ENCODE measurements at places on chromosomes 7 and 10.

- no peak for DNase-seq
These were observed 132.4 kb downstream of the FAM53B start for GRCh38 chr10:124611738-124612137.

- peak; percentile 33 for DNase-seq
These were observed 124.2 kb upstream of the ZNF746 start for GRCh38 chr7:149621776-149622175.

DNA sequence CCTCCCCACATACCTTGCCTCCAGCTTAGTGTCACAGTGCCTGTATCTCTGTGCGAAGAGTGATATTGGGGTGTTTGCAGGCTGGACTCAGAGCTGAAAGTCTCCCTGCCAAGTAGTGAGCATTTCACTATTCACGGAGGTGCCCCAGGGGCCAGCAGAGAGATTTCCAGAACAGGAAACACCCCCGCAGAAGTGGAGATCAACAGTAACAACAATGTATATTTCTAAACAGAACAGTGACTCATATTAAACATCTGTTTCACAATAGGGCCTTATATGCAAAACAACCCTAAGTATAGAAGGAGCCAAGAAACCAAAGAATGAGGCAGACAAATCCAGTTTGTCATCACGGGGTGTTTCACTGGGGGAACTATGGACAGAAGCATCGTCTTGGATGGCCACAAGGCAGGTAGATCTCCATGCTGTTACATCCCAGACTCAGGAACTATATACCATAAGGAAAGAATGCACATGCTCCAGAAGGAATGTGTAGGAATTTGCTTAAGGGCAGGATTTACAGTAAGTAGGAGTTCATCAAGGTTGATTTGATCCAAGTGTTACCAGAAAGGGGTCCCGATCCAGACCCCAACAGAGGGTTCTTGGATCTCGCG is 29.3 kb upstream of the CCL24 start:
- peak; percentile 50 for DNase-seq

DNA sequence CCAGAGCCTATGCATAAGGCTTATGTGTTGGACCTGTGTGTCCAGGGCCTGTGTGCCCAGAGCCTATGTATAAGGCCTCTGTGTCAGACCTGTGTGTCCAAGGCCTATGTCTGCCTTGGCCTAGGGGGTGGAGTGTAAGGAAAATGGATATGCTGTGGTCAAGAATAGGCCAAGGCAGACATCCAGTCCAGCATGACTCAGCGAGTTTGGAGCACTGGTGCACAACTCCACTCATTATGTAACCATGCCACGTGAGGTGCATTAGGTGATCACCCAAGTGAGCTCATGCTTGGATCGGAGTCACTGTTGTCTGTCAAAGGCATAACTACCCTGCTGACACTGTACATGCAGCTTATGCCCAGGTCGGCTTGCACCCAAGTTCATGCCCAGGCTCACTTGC is 238.9 kb downstream of the CACNA2D1 start:
- no peak for DNase-seq

DNA sequence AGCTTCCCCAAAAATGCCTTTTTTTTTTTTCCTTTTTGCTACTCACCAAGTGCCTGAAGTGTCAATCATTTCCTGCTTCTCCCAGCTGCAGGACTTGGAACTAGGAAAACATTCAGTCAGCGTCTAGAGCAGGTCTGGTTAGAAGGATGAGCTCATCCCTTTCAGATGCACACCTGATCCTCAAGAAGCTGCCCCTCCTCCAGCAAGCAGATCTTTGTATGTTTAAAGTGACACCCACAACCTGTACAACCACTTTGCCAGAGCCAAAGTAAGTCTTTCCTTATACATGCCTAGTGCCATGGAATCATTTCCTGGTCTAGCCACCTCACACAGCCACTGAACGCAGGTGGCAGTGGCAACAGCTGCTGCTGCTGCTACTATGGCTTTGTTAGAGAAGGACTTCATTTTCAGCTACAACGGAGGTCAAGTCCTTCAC is 10.4 kb upstream of the USP54 start:
- DNase-seq = no peak

GRCh38 chr7:134724606-134725005 is 54.8 kb upstream of the CALD1 start:
- DNase-seq = no peak

- no peak for DNase-seq
These were observed 636.5 kb downstream of the GALNT17 start for GRCh38 chr7:71768450-71768849.

DNA sequence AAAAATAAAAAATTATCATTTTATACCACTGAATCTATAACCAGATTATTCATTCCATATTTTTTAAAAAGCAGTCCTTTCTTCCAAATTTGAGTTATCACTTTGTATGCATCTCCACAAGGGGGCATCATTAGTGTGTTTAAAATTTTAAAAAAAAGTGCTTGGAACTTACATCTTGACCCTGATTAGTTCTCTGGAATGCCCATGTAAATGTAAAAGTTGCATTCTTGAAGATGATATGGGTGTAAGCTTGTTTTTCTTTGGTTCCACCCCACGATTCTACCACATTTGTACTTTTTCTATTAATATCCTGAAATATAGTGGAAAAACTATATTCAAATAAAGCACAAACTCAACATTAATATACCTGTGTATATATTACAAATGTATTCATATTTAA is 144.9 kb downstream of the ELAPOR2 start:
- no peak for DNase-seq

DNA sequence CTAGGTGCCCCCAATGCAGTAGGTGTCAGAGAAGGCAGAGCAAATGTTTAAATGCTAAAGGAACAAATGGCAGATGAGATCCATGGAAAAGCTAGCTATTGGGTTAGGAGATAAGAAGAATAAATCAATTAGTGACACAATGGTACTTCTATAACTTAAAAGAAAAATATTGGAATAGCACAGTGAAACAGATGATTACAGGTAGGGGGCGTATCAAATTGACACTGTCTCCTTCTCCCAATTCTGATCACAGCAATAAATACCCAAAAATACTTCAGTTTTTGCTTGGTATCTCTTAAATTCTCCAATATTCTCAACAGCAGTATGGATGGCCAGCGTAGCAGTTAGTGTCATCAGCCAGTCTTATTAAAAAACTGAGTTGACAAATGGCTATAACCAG is 5.2 kb downstream of the FRA10AC1 start:
- DNase-seq = no peak

DNA sequence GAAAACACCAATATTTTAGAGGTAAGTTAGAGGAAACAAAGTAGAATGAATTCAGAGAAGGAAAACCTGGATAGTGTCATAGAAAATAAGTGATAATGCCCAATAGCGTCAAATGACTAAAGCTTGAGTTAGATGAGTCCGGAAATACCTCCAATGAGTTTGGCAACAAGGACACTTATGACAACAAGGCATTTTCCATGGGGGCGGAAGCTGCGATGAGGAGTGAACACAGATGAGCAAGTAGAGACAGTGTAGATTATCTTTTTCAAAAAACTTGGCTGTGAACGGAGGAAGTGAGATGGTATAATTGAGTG is 383 bp upstream of the R3HCC1L start:
- no peak for DNase-seq

GRCh38 chr10:78455811-78456210 is 422.1 kb downstream of the RPS24 start:
- DNase-seq = no peak

DNA sequence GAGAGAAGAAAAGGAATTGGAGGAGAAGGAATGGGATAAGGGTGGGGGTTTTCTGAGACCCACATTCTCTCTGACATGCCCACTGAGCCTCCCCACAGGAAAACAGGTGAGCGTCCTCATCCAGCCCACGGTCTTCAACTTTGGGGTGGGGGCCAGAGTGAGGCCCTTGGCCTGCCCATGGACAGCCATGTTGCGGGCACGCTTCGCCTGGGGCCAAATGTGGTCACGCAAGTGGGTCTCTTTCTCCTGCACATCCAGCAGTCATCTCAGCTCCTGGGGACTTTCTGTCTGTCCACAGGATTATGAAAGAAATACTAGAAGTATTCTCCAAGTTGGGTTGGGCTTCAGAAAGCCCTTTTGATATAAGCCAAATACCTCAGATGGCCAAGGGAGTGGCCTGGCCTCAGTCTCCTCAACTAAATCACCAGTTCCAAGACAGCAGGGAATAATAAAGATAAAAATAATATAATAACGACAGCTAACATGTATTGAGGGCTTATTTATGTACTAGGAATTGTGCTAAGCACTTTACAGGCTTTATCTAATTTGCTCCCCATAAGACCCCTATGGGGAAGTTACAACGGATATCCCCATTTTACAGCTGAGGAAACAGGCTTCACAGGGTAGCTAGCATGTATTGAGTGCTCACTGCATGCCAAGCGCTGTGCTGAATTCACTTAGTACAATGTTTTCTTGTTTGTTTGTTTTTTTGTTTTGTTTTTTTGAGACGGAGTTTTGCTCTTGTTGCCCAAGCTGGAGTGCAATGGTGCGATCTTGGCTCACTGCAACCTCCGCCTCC is 57.2 kb upstream of the LBX1 start:
- DNase-seq = no peak

DNA sequence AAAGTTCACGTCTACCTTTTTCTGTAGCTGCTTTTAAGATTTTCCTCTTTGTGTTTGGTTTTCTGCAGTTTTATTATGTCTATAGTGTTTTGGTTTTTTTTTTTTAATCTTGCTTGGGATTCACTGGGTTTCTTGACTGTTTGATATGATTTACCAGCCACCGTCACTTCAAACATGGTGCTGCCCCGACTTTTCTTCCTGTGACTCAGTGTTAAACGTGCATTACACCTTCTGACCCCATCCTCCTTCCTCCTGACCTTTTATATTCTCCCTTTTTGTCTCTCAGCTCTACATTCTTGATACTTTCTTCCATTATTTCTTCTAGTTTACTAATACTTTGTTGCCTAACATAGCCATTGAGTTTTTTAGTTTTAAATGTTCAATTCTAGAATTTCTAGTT is 61.5 kb downstream of the GNA12 start:
- DNase-seq = no peak

GRCh38 chr10:21043044-21043443 is 145.9 kb upstream of the NEBL start:
- no peak for DNase-seq

DNA sequence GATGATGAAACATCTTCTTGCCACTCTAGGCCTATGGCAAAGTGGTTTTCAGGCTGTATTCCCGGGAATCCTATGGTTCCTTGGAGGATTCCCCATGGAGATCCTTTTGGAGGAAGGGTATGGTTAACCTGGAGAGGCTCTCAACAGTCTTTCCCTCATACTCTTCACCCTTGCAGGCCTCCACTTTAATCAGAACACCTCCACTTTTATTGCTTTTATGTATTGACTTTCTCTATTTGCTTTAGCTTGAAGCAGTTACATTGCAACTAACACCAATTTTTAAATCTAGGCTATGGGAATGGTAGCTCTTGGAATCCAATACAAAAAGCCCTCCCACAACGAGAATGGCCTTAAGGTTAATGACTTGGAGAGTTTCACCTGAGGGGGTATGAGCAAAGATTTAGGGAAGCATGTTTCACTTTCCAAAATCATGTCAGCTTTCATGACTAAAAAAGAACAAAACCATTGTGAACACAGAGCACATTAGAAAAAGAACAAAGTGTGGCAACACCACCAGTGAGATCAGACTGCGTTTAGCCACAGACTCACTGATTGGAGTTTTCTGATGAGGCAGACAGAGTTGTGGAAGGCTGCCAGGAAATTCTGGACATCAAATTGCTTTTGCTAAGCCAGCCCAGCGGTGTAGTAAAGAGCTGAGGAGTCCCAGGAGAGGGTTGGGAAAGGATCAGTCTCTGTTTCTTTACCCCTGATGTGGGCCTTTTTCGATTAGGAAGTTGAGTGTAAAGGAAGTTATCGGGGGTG is 130.4 kb upstream of the BMPER start:
- no peak for DNase-seq

- no peak for DNase-seq
These were observed 269.1 kb upstream of the GLI3 start for GRCh38 chr7:42506097-42506496.

- DNase-seq = no peak
These were observed 211.7 kb upstream of the KLF6 start for GRCh38 chr10:3996697-3997096.

- no peak for DNase-seq
These were observed 87.2 kb upstream of the LRRTM3 start for GRCh38 chr10:66838656-66839055.

DNA sequence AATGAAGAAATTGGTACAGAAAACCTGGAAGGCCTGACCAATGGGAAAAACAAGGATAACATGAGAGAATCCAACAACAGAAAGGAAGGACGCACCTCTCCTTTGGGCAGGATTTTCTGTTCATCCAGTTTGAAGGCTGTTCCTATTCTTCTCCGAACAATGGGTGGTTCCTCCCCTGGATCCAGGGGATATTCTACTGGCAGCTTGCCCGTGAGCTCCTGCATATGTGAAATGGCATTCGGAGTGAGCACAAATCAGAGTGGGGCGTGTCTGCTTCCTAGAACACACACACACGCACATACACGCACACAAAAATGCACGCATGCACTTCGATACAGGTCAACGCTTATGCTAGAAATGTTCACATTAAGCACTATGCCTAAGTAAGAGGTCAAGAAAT is 83.5 kb downstream of the PRPF18 start:
- DNase-seq = no peak

DNA sequence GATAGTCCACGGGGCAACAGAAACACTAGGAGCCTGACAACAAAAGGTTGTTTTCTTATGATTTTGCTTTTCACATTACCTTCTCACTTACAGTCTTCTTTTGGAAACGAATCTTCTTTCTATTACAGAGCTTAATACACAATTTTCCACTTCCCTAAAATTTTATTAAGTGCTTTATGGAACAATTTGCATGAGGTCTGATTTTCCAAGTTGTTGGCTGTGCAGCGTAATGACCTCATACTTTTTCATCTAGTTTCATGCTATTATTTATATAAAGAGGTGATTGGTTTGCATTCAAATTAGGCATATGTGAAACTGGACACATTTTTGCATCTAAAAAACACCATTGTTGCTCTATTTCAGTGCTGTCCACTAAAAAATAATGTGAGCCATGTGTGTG is 76.7 kb downstream of the CFAP58 start:
- no peak for DNase-seq

- no peak for DNase-seq
These were observed 185.6 kb upstream of the PRSS58 start for GRCh38 chr7:142443216-142444010.

DNA sequence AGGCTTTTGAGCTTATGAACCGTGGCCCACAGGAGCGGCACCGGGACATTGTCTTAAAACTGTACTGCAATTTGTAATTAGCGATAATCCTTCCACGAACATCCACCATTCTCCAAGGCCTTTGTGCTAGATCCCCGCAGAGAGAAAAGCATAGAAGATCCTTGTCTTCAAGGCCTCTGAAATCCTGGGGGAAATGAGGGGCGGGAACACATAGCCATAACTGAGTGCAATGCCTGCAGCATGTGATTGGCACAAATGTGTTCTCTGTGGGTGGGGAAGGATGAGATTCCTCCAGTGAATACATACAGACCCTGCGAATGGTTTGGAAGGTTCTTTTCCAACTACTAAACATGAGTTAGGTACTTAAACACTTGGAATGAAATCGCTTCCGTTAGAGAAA is 25.9 kb upstream of the PROSER2 start:
- DNase-seq = no peak

GRCh38 chr10:67815571-67816059 is 22.4 kb downstream of the DNAJC12 start:
- DNase-seq = no peak

Data from GM12864 (cell line).